Activated T-helper 9 cell treated with anti-CD3 and anti-CD28 coated beads, Interleukin-2, amount 50 U/mL, for 16 hours (primary cell): ENCODE measurements at places on chromosomes 2 and 18.
A peak's percentile ranks its signal among the peaks of the same experiment; 100 is the strongest.

- DNase-seq, result no peak
Measured at GRCh38 chr2:36438449-36438977, 82.9 kb downstream of the CRIM1 start.

- DNase-seq, result no peak
Measured at GRCh38 chr2:88197732-88198131, 27.6 kb downstream of the THNSL2 start.

DNA sequence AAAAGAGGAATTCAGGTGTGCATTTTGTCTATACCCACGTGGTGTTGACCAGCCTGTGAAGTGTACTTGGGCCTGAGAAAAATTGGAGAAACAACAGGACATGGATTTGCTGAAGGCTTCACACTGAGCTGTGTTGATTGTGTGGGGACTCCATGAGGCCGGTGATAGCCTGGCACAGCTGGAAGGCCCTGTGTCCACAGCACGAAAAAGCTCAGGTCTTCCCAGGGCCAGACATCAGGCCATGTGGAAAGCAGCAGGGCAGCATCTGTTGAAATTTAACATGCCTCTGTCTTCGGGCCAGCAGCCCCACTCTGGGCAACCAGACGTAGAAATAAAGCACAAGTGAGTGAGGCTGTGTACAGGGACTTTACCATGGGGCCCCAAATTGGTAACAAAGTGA, 84.1 kb downstream of the HS6ST1 start:
- DNase-seq, result no peak

DNA sequence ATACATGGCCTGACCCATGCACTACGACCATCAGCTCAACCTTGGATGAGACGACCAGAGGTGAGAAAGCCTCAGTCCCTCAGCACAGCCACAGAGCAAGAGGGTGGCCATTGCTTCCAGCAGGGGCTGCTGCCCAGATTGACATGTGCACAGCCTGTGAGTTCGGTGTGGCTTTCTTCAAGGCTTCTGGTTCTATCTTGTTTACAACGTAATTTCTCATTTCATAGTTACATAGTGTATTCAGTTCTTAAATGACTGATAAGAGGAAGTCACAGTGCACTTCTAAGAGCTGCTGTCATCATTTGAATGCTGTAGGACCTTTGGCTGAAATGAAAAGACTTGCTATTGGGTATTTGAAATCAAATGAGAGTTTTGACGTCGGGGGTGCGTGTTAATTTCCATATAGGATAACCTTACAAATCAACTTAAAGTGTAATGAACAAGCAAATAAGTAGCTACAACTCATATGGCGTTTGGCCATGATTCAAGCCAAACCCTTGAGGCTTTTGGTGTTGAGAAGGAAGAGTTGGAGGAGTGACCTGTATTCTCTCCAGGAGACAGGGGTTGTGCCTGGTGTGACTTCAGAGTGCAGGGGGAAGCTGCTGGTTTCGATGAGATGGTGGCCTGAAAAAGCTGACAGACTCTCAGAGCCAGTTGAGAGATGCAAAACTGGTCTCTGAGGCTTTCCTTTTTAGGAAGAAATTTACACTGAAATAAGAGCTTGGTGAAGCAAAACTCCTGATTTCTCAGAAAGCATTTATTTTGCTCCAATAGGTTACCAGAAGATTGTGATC, 51.0 kb downstream of the TSHZ1 start:
- no peak for DNase-seq

DNA sequence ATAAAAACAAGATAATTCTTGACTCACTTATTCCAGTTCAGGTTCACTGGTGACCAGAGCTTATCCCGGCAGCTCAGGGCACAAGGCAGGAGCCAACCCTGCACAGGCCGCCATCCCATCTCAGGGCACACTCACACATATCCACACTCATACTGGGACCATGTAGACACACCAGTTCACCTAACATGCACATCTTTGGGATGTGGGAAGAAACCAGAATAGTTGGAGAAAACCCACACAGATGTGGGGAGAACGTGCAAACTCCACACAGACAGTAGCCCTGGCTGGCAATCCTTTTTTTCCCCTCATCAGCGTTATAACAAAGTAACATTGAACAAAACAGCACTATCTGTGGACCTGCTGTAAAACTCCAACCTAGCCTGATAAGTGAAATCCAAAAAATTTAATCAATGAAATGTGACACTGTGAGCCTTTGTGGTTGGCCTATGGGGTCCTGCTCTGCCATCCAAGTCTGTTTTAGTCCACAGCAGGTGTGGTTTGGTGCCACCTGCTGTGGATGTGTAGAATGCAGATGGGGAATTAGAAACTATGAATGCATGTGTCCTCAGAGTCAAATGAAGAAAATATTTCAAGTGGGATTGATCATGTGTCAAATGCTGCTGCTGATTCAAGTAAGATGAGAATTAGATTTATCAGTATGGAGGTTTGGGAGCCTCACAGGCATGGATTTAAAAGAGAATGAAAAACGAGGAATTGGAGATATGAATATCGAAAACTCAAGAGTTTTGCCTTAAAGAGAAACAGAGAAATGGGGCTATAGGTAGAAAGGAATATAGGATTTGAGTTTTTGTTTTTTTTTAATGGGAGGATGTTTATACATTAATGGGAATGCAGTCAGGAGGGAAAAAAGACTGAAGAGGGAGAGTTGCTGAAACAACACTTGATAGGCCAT, 47.0 kb downstream of the UGP2 start:
- DNase-seq, result peak; percentile 3

- no peak for DNase-seq
Measured at GRCh38 chr2:151518802-151519201, 109.1 kb downstream of the RIF1 start.

GRCh38 chr2:126784045-126784444, 114.6 kb upstream of the TEX51 start:
- DNase-seq, result no peak

- no peak for DNase-seq
Measured at GRCh38 chr2:215886022-215886421, 127.3 kb downstream of the MREG start.

DNA sequence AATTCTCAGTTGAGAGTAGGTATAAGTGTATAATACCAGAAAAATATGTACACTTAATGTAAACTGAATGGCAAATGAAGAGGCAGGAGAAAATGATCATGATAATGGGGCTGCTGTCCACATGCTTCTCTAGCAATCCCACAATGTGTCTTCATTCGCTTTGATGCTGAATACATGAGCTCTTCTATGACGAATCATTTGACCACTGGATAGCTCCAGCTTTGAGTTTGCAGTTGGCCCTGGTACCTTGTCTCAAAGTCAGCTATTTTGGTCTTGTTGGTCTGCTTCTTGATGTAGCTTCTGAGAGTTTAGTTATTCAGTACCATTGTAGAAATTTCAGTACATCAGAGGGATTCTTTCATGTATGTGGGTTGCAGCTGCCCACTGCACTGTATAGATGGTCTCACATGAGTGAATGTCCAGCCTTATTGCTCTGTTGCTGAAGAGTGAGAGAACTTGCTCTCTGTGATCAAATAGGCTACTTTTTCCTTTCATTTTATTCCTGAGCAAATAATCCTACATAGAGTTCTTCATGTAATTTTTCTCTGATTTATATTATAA, 105.1 kb downstream of the TTC27 start:
- DNase-seq, result no peak

DNA sequence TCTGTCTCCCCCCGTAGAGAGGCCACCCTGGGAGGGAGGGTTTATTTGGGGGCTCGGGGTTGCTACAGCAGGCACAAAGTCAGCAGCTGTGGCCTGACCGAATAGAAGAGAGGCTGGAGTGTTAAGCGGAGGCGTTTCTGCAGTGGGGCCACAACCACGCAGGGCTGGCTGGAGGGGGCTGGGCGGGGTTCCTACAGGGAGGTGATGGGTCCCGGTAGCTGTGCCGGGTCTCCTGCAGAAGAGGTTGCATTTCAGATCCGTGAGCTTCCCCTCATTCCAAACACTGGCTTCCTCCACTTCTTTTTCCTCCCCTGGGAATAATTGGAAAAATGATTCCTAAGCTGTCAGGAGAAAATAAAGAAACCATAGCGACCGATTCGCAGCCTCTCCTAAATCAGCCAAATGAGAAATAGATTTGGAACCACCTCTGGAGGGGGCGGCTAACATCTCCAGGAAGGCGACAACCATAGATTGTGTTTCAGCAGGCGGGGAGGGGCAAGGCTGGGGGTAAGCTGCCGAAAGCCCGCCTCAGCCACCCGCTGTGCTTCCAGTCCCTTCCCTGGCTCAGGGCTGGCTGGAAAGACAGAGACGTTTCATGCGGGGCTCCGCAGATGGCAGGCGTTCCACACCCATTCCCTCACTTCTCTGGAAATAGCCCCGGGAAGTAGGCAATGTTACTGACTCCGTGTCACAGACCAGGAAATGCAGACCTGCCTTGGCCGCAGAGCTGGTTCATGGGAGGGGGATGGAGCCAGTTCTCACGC, 85.6 kb upstream of the TAF1B start:
- DNase-seq, result no peak

- no peak for DNase-seq
Measured at GRCh38 chr18:56108478-56109367, 520.7 kb upstream of the TCF4 start.

- DNase-seq, result no peak
Measured at GRCh38 chr2:177758591-177759371, 313.8 kb downstream of the PDE11A start.

DNA sequence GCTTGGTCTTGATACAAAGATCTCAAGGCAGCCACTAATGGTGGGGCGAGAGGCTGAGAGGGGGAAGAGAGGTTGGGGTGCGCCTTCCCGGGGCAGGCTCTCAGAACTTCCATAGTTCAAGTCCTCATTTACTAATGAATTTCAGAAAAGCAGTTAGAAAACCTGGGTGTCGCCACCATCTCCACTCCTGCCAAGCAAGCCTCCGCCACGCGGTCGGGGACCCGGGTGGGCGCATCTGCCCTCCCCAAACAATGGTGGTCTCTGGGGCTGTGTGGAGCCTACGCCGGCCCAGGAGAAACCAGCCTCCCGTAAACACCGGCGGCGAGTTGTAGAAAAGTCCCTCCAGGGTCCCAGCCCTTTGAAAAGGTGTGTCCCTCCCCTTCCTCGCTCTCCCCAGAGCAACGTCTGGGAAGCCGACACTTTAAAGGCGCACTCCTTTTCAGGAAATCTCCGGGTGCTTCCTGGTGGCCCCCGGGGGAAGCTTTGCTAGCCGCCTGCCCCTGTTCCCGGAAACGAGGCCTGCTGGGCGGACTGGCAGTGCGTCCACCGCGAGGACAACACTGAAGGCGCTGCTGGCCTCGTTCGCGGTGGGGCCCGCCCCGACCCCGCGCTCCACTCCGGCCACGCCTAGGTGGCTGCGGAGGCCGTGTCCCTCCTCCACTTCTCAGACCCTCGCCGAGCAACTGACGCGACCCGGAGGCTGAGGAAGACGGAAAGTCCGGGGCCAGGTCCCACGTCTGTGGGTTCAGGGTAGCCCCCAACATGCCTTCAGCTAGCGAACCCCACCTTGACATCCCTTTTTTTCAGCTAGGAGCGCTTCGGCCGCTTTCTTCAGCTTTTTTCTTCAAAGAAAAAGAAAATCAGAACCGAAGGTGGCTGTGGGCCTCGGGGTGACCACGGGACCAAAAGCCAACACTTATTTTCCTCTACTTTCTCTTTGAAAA, 16.8 kb downstream of the EVX2 start:
- no peak for DNase-seq

- DNase-seq, result no peak
Measured at GRCh38 chr18:3089579-3089978, 76.6 kb upstream of the LPIN2 start.

- DNase-seq, result no peak
Measured at GRCh38 chr2:46486436-46486835, 7.1 kb downstream of the TMEM247 start.
